AG04449 (cell line): ENCODE measurements at places on chromosomes 5 and 9.

DNA sequence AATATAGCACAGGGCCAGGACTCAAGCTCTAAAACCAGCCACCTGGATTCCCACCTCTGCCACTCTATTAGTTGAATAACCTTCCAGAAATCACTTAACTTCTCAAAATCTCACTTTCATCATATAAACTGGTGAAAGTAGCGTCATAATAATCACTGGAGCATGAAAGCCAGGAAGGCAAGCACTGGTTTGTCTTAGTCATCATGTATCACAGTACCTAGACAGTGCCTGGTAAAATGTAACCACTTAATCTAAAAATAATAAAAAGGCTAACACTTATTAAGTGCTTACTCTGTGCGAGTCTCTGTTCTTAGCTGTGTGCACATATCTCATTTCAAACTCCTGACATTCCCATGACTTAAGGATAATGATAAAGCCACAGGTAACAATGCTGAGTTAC is 109.4 kb downstream of the ASTN2 start:
- DNase-seq: no peak

- no peak for DNase-seq
These were observed 479.5 kb upstream of the PAPPA start for GRCh38 chr9:115674091-115674490.

- no peak for DNase-seq
These were observed 116.6 kb upstream of the ABCA1 start for GRCh38 chr9:105044518-105044917.

- DNase-seq: no peak
These were observed 422.6 kb downstream of the EFNA5 start for GRCh38 chr5:107248066-107248695.

DNA sequence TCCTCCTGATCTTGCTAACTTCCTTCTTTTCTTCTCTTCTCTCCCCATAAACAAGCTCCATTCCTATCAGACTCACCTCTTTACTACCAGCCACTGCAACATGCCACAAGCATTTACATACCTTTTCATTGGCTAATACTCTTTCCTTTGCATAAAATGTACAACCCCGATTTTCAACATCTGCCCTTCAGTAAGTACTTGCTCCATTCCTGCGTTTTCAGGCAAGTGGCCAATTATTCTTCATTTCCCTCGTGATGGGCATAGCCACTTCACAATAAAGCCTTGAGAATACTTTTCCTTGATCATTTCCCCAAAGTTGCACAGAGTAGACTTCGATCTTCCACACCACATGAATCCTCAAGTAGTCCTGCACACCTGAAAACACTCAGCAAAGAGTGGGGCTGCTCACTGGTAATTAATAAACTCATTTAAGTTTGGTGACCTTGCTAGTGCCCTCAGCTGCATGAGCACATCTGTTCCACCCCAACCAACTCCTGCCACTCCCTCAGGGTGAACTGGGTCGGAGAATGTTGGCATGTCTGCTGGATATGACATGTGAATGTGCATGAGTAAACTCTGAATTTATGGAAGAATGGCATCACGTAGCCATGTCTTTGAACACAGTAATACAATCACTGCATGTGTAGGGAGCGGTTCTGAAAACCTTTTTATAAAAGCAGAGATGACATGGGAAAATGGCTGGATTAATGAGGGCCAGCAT is 535.8 kb downstream of the SEMA5A start:
- peak; percentile 55 for DNase-seq
